Lung (tissue), 17 donors: ENCODE measurements at places on chromosomes 3 and 15. TPM values are rescaled to one million over a fixed set of nuclear protein-coding genes. Genes with fewer than 3 reads are reported as not detected.

The RTP3 gene
- not detected for total RNA-seq

The C2CD4B gene
- total RNA-seq, result 12.6 TPM

The PYGO1 gene
- total RNA-seq, result 17.9 TPM

The PLXNB1 gene
- 89.8 TPM for total RNA-seq

The TXNRD3 gene
- total RNA-seq, result 17.0 TPM

The SLC9C1 gene
- total RNA-seq, result 0.28 TPM

The ITIH1 gene
- 0.34 TPM for total RNA-seq

The MASP1 gene
- total RNA-seq, result 0.71 TPM

The DUSP7 gene
- total RNA-seq, result 36.2 TPM

The C2CD4A gene
- total RNA-seq, result 0.34 TPM

The STAC gene
- 3.1 TPM for total RNA-seq

- no peak for DNase-seq
Observed at GRCh38 chr3:131387796-131388489, 6.4 kb downstream of the NUDT16 start.

DNA sequence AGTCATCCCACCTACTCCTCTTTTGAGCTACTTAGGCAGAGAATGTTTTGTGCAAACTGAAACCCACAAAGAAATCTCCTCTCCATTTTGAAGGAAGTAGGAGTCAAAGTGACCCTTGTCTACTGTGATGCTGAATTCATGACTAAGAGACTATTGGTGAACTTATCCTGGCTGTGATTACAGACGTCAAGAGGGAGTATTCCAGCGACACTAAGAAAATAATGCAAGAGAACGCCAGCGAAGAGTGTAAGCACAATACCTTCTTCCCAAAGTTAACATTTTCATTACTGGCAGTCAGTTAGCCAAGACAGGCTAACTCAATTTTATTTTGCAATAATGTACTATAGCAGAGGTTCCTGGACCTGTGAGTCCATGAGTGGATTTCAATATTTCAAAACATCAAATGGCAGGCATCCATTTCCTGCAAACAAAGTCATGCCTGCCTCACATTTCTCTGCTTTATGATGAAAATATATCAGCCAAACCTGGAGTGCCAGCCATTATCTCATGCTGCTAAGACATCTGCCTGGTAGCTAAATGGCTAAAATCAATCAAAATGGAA lies 59.0 kb downstream of the CTNNB1 start:
- no peak for DNase-seq

GRCh38 chr15:99399061-99399460 lies 147.8 kb downstream of the LRRC28 start:
- DNase-seq, result no peak

- peak; percentile 89 for DNase-seq
Observed at GRCh38 chr3:169147238-169148008, 516.1 kb downstream of the MECOM start.

- DNase-seq, result no peak
Observed at GRCh38 chr3:38268522-38268921, 2.9 kb downstream of the SLC22A13 start.

DNA sequence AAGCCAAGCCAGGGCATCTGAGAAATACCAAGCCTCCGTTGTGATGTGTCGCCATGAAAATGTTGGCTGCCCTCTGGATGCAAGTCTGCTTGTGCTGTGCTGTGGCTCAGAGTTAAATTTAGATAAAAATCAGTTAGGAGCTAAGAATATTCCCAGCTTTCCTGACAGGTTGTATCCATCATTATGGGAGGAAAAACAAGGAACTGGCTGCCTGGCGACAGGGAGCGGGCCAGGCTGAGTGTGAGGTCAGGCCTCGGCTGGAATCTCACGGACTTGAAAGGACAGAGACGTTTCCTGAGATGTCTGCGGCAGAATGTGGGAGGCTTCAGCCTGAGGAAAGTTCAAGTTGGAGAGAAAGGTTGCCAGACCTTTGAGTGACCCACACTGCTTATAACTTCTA lies 213.8 kb downstream of the THSD4 start:
- DNase-seq, result peak; percentile 87

DNA sequence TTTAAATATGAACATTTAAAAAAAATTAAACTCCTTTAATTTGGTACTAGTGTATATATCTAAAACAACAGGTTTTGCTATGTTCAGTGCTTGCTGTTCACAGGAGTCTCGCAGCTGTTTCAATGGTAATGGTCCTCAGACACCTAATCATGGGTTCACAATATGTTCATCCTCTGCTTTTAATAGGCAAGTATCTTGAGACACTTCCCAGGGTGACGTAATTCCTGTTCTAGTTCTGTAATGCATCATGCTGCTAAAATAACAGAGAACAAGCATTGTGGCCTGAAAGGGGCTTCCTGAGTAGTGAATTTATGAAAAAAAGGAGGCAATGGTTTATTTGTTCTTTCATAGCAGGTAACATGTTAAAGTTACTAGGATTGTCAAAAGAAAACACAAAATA lies 625.2 kb upstream of the GBE1 start:
- no peak for DNase-seq

DNA sequence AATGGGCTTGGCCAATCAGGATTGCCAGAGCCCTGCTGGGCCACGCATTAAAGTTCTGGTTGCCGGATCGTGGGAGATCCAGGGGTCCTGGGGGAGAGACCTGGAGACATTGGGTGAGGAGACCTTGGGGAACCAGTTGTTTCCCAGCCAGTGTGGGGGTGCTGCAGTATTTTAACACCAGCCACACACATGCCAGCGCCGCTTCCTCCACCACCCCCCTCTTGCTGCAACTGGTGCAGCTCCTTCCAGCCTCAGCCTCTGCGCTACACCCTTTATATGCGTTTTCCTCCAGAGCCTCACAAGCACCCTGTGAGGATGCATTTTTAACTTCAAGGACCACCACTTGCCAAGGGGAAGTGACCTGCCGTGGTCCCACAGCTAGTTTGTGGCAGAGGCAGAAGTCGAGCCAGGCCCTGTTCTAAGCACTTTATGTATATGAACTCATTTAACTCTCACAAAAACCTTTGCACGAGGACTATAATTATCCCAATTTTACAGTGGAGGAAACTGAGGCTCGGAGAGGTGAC lies 29.4 kb upstream of the GRIP2 start:
- no peak for DNase-seq

- no peak for DNase-seq
Observed at GRCh38 chr3:168574455-168575158, 478.9 kb upstream of the GOLIM4 start.

- no peak for DNase-seq
Observed at GRCh38 chr3:37824954-37825328, 36.7 kb upstream of the CTDSPL start.

DNA sequence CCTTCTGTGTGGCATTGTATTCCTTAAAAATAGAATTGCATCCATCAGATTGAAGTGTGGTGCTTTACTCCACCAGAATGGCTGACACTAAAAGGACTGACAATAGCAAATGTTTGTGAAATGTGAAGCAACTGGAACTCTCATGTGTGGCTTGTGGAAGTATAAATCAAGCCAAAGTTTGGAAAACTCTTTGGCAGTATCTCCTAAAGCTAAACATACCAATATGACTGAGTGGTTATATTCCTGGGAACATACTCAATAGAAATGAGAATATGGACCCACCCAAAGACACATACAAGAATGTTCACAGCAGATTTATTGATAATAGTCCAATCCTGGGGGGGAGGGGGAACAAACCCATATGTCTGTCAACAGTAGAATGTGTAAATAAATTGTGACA lies 87.1 kb downstream of the RARB start:
- DNase-seq, result no peak

DNA sequence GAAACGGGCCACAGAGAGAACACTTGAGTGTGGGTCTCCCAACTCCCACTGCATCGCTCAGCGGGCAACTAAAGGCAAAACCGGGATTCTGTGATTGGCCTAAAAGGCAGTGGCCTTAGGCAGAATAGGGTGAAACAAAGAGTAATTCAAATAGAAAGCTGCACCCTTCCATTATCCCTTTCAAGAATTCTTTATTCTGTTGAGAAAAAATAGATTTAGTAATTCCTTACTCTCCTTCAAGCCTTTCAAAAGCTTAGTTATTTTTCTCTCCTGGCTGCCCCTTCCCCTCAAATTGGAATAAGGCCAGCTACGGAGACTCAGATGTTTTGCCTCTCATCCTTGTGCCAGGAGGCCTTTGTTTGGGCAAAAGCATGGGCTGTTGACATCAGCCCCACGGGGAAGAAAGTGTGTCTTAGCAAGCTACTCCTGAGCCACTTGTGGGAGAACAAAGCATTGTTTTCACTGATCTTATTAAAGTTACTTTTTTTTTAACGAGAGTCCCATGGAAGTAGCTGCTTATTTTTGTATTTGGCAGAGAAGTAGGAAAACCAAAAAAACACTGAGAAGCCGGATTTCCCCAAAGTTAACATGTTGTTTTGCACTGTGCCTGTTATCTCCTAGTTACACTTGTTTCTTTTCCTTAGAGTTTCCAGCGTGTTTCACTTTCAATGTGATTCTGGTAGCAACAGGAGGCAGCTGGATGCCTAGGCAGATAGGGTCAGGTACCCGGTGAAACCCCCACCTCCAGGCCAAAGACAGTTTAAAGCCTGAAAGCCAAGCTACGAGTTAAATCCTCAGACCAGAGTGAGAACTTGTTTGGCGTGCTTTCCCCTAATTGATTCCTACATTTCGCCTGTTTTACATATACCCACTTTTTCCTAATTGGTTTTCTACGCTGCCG lies 2.2 kb downstream of the ST6GAL1 start:
- DNase-seq, result peak; percentile 50

DNA sequence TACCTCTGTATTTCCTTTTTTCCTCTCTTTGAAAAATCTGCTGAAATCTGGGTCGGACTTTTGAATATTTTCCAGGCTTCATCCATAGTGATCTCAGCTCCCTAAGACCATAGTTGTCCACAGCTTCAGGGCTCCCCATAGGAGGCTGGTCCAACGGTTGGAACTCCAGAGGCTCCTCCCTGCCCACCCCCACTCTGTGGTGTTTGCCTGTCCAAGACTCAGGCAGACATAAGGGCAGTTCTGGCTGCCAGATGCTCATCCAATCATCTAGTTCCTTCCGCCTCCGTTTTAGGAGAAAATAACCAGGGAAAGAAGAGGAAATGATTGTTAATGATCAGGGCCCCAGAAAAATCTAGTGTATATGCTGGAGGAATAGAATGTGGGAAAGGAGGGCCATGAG lies 27.9 kb upstream of the PRTG start:
- no peak for DNase-seq

GRCh38 chr3:169759256-169759655 lies 5.6 kb downstream of the TERC start:
- DNase-seq, result no peak

DNA sequence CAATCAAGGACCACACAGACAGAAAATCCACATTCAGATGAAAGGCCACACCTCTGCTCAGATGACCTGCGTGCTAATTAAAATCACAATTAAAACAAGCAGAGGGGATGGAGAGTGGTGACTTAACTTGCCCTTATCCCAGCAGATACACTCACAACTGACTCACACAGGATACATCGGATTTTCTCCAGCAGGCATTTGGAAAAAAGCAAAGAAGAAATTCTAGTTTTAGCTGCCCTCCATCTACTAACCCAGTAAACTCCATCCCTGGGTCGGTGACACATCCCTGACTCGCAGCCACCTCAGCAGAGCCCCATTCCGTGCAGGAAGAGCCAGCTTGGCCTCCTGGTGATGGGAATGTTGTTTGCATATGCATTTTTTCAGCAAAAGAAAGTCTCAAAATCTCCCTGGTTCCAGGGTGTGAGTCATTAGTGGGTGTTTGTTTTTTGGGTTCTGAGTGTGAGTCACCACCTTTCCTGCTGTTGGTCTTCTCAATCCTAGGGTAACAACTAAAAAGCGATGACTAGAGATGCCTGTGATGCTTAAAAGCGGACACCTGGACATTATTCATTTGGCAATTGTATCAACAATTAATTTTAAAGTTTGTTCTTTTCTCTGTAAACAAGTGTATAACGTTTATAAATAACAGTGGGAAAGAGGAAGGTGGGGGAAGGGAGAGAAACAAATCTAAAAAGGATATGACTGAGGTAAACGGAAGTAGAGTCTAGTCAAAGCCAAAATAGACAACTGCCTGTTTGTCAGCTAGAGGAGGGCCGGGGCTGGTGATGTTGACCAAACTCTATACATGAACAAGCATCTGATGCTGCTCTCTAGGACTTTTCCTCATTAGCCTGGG lies 49.8 kb upstream of the SLC4A7 start:
- no peak for DNase-seq
